ENCODE measurements at places on chromosomes 4 and X.

DNA sequence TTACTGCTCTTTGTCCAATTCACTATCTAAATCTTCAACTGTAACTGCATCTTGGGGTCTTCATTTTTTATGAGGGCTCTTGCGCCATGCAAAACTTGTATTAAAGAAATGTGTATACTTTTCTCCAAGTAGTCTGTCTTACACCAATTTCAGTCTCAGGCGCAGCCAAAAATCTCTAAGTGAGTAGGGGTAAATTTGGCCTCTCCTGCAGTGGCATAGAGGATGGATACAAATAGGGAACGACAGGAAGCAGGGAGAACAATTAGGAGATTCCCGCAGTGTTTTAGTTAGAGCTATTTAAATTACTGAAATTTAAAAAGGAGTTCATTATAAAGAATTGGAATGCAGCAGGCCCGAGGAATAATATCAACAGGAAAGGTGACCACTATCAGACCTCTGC is 30.2 kb downstream of the DMP1 start:
- DNase-seq: no peak

DNA sequence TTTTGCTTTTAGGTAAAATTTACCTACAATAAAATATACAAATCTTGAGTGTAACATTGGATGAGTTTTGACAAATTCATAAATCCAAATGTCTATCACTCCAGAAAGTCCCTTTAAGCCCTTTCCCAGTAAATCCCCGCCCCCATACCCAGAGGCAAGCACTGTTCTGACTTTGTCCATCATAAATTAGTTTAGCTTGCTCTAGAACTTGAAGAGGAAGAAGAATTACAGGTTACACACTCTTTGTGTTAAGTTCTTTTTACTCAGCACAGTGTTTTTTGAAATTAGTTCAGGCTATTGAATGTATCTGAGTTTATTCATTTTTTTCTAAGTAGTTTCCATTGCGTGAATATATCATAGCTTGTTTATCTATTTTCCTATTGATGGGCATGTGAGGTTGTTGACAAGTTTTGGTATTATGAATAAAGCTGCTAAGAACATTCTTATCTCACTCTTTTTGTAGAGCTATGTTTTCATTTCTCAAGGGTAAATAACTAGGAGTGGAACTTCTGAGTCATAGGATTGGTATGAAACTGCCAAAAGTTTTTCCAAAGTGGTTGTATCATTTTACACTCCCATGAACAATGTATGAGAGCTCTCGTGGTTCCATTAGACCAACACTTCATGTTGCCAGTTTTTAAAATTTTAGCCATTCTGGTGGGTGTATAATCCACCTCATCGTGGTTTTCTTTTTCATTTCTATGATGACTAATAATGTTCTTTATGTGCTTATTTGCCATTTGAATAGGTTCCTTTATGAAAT is 22.4 kb upstream of the HPSE start:
- no peak for DNase-seq

DNA sequence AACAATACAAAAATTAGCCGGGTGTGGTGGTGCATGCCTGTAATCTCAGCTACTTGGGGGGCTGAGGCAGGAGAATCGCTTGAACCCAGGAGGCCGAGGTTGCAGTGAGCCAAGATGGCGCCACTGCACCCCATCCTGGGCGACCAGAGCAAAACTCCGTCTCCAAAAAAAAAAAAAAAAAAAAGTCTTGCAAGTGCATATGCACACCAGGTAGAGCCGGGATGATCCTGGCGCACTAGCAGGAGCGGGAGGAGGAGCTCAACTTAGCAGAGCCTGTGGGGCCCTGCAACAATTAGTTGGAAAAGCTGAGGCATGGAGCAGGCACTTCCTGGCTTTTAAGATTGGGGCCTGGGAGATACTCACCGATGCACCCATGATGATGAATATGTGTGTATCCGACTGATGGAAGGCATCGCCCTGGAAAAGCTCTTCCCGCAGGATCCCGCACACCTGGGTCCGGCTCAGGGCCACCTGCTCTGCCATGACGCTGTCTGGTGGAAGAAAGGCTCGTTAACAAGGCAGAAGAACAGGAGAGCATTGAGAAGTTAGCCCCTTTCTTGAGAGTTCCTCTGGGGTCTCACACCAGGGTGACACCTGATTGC is 872 bp downstream of the G6PD start:
- no peak for DNase-seq

- DNase-seq: peak; percentile 2
Measured at GRCh38 chrX:52574416-52575275, 57.8 kb upstream of the XAGE1B start.

GRCh38 chr4:157741642-157742041 is 431.2 kb downstream of the GASK1B start:
- no peak for DNase-seq

DNA sequence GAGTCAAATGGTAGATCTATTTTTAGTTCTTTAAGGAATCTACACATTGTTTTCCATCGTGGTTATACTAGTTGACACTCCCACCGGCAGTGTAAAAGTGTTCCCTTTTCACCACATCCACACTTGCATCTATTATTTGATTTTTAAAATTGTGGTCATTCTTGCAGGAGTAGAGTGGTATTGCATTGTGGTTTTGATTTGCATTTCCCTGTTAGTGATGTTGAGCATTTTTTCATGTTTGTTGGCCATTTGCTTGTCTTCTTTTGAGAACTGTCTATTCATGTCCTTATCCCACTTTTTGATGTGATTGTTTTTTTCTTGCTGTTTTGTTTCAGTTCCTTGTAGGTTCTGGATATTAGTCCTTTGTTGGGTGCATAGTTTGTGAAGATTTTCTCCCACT is 70.0 kb downstream of the TAB3 start:
- DNase-seq: no peak

DNA sequence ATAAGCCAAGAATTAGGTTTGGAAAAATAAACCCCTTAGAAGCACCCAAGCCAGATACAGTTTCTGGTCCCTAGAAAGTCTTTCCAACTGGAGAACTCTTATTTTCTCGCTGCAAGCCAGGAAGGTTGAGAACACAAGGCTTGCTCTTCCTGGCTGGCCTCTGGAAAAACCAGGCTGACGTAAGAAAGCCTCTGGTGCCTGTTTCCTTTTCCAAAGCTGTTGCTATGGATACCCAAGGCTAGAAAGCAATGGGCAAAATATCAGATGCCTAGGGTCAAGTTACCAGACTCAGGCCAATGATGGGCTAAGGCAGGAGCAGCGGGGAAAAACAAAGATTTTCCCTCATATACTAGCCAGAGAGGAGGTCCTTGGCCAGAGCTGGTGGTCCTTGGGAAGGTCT is 281.6 kb downstream of the KLHL13 start:
- no peak for DNase-seq

- no peak for DNase-seq
Measured at GRCh38 chrX:49233887-49234555, 881 bp upstream of the CACNA1F start.

- no peak for DNase-seq
Measured at GRCh38 chr4:31979988-31980387, 1259.8 kb downstream of the PCDH7 start.

DNA sequence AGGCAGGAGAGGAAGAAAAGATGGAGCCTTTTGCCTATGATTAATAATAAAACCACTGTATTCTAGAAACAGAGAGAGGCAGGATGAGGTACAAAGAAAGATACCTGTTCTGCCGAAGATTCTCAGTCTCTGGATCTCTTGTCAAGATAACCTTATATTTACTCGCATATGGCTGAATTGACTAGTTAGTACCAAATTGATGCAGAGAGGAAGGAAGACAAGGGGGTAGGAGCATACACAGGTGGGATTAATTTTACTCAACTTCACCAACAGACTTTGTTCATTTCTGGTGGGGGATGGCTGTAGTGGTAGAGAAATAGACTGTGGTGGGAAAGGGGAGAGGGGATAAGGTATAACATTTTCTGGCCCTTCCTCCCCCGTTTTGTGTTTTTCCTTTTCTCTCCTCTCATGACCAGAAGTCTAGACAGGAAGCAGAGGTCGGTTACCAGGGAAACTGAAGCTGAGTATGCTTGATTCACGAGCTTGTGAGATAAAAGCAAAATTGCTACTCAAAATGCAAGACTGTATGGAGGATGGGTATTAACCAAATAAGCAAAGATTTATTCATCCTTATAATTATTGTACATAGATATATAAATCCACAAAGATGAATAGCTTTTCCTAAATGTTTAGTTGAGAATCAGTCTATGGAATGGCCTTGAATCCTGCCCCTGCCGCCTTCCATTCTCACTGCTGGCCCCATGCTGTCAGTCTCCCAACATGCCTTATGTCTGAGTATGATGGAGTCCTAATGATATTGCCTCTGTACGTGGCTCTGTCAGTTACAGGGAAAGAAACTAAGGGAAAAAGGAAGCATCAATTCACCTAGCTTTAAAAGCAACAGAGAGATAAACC is 17.8 kb upstream of the PAGE2B start:
- DNase-seq: peak; percentile 35

GRCh38 chrX:97447306-97447705 is 563.6 kb downstream of the RPA4 start:
- DNase-seq: no peak

- DNase-seq: no peak
Measured at GRCh38 chr4:7812231-7812857, 127.3 kb downstream of the AFAP1 start.

GRCh38 chr4:42709392-42710065 is 52.6 kb upstream of the ATP8A1 start:
- no peak for DNase-seq

GRCh38 chr4:101367201-101367600 is 19.9 kb upstream of the PPP3CA start:
- no peak for DNase-seq

DNA sequence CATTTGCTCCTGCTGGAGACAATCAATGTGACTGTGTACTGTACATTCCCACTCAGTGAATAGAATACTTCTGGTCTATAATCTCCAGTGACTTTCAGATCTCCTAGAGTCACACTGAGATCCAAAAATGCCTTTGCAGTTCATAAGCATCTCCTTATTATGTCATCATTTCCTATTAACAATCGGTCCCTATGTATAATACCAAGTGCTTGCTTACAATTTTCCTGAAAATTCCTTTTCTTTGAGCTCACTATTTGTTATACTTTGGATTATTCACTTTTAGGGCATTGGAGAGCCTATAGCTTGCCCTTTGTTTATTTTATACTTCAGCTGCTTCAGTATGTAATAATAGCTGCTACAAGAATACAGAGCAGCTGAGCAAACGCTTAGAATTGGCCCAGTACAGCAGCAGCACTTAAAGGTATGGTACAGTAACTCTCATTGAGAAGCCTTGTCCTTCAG is 313.0 kb downstream of the DCTD start:
- no peak for DNase-seq

GRCh38 chr4:73725510-73725909 is 14.9 kb upstream of the CXCL8 start:
- no peak for DNase-seq

DNA sequence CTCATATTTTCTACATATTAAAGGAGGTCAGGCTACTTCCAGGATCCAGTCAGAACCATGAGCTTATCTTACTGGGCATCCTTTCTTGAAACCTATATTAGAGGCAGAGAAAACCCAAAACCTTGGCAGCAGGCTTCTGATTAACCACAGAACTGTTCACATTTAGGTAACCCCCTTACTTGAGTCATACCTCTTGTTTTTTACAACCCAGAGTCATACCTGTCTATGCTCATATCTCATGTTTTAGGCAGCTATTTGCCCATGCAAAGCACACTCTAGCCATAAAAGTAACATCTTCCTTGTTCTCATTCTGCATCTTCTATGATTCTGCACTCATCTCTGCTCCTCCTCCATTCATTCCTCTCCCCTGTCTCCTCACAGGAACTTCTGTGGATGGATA is 138.0 kb upstream of the SMIM31 start:
- DNase-seq: no peak

DNA sequence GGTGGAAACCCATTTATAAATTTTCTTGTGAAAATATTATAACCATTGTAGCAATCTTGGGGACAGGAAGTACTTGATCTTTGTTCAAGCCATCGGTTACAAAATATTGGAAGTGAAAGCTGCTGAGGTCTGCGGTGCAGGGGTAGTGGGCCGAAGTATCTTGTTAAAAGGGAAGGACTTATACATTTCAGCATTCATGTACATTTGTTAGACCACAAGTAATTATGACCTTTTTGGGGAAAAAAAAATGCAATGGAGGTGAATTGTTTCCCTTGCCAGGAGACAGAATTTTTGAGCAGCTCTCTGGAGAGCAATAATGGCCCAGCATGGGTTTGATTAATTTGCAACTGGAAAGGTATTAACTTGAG is 121.3 kb downstream of the EGF start:
- DNase-seq: no peak

DNA sequence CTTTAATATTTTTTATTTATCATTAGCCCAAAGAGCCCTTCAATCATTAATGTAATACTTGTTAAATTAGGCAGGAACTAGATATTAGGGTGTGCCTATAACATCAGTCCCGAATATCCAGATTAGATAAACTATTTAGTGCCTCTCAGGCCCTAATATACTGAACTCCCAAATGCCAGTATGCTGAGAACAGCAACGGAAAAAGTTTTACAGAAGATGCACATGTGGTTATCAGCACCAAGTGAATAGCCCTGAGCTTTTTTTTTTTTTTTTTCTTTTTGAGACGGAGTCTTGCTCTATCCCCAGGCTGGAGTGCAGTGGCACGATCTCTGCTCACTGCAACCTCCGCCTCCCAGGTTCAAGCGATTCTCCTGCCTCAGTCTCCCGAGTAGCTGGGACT is 13.0 kb upstream of the ELF2 start:
- DNase-seq: no peak

DNA sequence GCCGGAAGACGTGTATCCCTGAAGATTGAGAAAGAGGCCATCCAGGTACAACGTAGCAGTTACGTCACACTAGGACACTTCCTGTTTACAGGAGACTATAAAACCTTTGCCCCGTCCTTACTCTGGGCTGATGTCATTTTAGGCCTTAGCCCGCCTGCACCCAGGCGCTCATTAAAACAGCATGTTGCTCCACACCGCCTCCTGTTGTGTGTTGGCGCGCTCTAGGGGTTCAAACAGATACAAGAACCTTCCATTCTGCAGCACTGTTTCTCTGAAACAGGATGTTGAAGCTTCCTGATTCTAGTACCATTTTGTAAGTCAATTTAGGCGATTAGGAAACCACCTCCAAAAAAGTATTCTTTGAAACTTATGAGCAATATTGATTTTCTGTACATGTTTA is 722.1 kb downstream of the PCDH7 start:
- no peak for DNase-seq
